Stimulated activated CD4-positive, alpha-beta T cell treated with anti-CD3 and anti-CD28 coated beads, Interleukin-15, amount 100 ng/mL, for 48 hours (primary cell): ENCODE measurements at places on chromosomes 5 and 9.
A peak's percentile ranks its signal among the peaks of the same experiment; 100 is the strongest.

DNA sequence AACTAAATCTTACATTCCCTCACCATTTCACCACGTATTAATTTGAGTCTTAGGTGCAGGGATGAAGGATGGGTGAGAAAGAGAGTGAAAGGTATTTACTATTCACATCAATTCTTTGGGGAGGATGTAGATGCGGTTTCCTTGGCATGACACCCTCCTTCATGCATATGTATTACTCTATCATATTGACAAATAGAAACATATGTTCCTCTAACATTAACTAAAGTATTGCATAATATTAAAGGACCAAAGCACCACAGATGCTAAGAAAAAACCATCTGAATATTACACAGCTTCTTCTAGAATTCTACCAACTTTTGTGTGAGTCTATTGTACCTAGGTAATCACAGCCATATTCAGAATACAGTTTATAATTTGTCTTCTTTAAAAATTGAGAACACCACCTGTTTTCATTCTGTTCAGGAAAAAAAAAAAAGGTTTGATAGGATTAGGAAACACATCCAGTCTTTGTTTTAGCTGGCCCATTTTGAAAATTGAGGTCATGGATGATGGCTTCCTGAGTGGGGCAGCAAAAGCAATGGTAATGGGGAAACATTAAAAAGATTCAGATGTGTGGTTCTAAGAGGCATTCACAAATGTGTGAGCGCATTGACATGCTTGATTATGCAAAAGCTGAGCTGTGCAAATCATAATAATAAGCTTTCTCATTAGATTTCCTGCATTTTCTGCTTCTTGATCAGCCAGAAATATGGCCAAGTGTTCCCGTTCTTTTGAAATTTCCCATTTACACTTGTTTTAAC is 1011.5 kb upstream of the NUDT12 start:
- no peak for DNase-seq

DNA sequence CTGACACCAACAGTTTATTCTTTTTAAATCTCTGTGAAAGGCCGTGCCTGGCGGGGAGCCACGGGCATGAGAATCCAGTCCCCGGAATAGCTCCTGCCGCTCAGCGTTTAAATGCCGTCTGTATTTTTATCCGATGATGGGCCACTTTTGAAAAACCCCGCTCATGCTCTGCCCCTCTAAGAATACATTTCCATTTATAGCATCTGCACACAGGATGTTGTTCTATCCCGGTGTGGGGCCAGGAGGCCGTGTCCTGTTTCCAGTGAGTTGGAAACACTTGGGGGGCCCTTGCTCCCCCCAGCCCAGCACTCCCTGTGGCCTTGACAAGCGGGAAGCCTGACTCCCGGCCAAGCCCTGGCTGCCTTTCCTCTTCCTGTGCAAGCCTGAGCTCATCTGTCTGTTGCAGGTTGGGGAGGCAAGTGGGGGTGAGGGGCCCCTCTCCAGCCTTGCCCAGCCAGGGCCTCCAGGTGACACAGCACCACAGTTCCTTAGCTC is 39.0 kb downstream of the ERGIC1 start:
- no peak for DNase-seq

DNA sequence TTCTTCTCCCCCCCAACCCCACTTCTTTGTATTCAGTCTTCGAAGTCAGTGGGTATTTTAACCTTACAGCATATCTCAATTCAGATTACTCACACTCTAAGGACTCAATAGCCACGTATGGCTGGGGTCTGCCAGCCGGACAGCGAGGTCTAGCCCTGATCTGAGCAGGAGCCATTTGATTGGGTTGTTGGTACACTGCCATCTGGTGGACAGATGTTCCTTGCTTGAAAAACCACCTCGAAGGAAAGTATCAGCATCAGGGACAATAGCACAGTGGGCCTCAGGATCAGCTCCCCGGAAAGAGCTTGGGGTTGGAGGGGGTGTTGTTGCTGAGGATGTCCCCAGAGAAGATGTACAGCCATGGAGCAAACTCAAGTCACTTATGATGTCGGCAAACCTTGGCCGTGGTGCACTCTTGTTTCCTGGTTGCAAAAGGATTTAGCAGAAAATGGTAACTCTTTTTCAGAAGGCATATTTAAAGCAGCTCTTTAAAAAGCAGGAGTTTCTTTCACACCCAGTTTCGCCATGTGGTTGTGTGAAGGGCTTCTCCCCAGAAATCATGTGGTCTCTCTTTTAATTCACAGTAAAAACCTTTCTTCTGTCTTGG is 31.7 kb upstream of the KCNMB1 start:
- peak; percentile 10 for DNase-seq

DNA sequence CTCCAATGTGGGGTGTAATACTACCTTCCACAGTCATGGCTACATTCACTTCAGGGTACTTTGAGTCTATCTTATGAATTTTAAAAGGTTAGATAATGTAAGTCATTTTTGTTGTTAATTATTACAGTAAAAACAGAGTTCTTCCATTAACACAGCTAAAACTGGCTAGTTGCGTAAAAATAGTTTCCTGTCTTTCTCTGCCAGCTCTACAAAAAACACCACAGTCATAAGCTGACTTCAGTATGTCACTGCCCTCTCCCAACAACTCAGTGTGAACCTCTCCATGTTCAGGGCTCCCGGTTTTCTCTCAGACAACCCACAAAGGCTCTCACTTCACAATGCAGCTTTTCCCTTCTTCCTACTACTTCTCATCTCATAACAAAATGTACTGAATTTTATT is 84.8 kb upstream of the ITGA1 start:
- no peak for DNase-seq

GRCh38 chr5:168432903-168433302 is 53.4 kb upstream of the RARS1 start:
- DNase-seq: no peak

DNA sequence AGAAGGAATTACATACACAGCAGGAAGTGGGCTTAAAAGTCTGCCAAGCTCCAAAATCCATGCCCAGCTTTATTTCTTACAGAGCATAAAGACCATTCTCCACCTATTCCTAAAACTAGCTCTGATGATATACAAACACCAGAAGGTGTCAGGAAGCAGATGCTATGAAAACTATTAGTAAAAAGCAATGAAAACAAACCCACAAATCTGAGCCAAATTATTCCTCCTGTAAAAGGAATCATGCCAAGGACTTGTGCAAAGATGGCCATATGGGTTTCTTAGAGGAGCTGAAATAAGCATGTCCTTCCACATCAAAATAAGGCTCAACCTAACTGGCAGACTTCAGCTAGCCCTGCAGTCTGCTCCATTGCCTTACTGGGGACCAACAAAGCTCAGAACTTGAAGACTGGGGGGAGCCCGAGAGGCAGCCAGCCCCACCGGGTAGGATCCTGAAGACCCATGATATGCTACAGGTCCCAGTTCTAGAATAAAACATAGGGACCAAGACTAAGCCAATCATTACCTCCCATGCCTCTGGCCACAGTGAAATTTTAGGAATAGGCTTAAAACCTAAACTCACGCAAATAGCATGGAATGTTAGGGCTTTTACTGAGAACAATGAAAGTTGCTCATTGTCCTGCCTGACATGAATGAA is 42.8 kb upstream of the GABRP start:
- no peak for DNase-seq

GRCh38 chr5:16411235-16411634 is 54.4 kb downstream of the ZNF622 start:
- no peak for DNase-seq

GRCh38 chr5:59496524-59497134 is 396.9 kb downstream of the PDE4D start:
- DNase-seq: no peak
